ENCODE measurements at places on chromosomes 3 and 15.

- peak; percentile 13 for DNase-seq
Measured at GRCh38 chr3:42839616-42840015, 30.4 kb downstream of the ACKR2 start.

GRCh38 chr3:155219106-155219505 lies 74.4 kb downstream of the STRIT1 start:
- no peak for DNase-seq

GRCh38 chr3:39110041-39110639 lies 2.7 kb downstream of the TTC21A start:
- no peak for DNase-seq

GRCh38 chr3:70716832-70717231 lies 404.4 kb upstream of the MDFIC2 start:
- DNase-seq = no peak

GRCh38 chr3:111080413-111080812 lies 8.8 kb downstream of the NECTIN3 start:
- DNase-seq = no peak

DNA sequence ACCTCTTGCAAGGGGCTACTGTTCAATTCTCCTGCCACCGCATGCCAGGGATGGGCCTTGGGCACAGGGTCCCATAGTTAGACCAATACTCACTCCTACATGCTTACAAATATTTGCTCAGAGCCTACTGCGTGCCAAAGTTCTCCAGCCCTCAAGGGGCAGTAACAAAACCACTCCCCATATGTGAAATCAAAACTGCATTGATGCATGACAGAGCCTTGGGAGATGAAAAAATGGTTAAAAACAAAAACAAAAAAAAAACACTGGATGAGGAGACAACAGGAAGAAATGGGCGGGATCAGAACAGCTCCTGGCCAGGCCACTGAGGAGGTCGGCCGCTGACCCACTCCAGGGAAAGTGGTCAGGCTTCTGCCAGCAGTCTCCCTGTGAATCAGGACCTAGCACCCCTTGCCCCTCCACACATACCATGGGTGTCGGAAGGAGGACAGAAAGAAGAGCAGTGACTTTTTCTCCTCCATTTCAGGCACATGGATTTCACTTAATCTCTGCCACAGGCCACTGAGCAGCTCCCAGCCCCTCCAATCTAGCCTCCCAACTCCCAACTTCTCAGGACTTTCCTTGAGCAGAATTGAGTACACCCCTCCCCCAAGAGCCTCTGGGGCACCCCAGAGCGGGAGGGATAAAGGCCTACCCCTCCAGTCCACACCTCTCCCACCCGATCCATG lies 2.8 kb downstream of the PLXNB1 start:
- DNase-seq = no peak

- no peak for DNase-seq
Measured at GRCh38 chr3:23376516-23377248, 173.6 kb downstream of the UBE2E2 start.

GRCh38 chr15:29403772-29404171 lies 134.2 kb upstream of the NSMCE3 start:
- DNase-seq = no peak

- DNase-seq = peak; percentile 7
Measured at GRCh38 chr3:87350367-87351199, 74.2 kb upstream of the POU1F1 start.

DNA sequence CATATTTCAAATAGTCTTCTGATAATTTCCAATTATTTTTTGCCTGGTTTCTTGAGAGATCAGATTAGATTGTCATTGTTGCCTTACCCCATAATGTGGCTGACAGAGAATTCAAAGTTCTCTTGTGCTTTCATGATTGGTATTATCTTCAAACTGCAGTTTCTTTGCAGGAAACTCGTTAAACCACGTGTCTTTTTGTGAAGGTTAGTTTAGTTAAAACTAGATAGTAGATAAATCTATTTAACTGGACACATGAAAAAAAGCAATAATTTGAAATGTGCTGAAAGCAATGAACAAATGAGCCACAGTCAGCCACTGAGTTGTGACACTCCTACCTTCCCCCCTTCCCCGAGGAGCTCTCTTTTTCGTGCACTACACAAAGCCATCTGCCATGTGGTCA lies 327.5 kb upstream of the UMPS start:
- no peak for DNase-seq

GRCh38 chr3:7309641-7310102 lies 448.8 kb downstream of the GRM7 start:
- no peak for DNase-seq

DNA sequence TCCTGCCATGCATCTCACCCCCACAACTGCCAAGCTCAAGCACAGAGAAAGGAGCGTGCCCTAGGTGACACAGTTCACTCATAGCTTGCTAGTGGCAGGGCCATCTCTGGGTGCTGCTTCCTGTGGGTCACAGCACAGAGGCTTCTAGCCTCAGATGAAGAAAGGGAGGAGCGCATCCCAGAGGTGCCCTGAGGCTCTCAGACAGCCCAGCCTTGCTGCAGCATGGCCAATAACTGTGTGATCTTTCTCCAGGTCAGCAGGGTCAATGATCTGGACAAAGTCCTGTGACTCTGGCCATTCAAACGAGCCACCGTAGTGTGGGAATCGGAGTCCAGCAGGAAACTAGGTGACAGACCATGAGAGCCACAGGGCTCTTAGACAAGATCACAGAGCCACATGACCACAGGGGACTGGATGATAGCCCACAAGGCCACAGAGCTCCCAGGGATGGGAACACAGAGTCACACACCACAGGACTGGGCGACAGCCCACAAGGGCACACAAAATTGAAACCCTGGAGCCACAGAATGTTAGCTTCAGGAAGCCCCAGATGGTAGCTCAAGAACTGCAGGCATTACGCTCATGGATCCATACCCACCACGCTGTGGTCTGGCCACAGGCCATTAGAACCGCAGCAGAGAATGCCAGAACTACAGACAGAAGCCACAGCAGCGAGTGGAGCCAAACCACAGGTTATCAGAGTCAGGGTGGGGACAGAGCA lies 25.9 kb upstream of the GRIP2 start:
- no peak for DNase-seq

DNA sequence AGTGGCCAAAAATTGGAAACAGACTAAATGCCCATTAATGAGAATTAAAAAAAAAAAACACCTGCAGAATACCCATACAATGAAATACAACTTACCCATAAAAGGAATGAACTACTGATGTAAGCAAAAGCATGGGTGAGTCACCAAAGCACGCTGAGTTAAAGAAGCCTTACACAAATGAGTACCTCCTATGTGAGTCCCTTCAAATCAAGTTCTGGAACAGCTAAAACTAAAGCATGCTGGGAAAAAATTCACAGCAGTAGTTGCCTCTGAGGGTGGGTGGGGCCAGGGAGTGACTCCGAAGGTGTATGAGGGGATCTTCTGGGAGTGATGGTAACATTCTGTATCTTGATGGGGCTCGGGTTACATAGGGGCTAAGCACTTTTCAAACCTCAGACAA lies 11.4 kb downstream of the MYO5C start:
- DNase-seq = no peak

- no peak for DNase-seq
Measured at GRCh38 chr3:135078283-135078682, 283.2 kb downstream of the EPHB1 start.

DNA sequence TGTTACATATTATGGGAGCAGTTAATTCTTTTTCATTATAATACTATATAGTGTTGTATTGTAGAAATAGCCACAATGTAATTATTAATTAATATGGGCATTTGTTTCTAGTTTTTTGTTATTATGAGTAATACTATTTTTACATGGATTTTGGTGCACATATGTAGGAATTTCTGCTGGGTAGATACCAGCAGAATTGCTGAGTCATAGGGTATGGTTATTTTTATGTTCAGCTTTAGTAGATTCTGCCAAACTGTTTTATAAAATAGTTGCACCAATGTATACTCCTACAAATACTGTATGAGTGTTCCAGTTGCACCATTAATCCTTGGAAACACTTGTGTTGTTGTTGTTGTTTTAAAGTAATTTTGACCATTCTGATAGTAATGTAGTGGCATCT lies 91.5 kb downstream of the SH3GL3 start:
- no peak for DNase-seq

- no peak for DNase-seq
Measured at GRCh38 chr3:55951388-55951787, 464.3 kb upstream of the WNT5A start.

DNA sequence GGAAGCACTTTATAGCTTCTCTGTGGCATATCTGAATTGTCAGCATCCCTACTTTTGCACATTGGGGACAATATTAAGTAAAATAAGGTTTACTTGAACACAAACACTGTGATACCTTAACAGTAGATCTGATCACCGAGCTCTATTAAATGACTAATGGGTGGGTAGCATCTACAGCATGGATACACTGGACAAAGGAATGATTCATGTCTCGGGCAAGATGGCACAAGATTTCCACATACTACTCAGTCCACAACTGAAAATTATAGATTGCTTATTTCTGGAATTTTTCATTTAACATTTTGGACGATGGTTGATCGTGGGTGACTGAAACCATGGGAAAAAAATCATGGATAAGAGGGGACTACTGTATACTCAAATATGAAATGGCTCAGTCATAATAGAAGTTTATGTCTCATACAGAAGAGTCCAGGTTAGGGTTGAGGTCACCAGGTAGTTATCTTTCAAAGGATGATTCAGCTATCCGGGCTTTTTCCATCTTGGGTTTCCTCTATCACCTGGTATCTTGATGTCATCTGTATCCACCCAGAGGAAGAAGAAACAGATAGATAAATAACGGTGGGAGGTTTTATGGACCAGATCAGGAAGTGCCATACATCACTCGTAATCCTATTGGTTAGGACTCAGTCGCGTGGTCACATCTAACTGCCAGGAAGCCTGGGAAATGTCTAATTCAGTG lies 320.0 kb upstream of the RARB start:
- DNase-seq = no peak

DNA sequence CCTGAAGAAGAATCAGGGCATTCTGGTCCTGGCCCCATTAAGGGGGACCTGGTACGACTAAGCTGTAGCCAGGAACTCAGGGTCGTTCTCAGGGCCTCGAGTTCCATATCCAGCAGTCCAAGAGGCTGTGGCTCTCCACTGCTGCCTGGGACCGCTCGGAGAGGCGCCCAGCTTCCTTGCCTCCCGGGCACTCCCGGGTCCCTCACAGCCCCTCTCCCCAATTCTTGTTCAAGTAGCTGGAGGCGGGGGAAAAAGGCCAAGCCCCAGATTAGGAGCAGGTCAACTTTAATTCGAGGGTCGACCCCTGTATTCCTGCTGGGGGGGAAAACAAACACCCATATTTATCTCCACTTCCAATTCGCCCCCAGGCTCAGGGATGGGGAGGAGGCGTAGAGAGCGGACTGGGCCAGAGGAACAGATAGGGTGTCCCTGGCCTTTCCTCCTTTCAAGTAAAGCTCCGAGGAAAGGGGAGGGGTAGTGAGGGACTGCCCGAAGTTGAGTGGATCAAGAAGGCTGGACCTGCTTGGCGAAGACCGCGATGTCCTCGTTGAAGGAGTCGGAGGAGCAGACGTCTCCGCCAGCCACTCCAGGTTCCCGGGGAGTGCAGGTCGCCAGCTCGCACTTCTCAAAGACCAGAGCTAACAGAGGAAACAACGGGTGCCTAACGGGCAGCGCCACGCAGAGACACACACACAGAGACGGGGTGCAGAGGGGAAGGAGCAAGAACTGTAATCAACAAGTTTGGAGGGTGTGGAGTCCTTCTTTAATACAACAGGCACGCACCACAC lies 4.4 kb downstream of the MEIS2 start:
- DNase-seq = no peak

DNA sequence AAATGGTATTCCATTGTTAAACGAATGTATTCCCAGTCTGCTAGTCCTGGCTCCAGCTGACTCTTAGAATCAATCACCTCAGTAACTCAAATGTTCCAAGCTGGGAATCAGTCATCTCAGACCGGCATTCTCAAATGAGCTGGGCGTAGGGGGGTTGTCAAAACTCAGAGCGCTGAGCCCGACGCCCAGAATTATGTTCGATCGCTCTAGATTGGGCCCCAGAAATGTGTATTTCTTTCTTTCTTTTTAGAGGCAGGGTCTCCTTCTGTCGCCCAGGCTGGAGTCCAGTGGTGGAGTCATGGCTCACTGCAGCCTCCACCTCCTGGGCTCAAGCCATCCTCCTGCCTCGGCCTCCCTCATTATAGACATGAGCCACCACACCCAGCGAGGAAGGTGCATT lies 99.3 kb upstream of the IGF1R start:
- DNase-seq = no peak

DNA sequence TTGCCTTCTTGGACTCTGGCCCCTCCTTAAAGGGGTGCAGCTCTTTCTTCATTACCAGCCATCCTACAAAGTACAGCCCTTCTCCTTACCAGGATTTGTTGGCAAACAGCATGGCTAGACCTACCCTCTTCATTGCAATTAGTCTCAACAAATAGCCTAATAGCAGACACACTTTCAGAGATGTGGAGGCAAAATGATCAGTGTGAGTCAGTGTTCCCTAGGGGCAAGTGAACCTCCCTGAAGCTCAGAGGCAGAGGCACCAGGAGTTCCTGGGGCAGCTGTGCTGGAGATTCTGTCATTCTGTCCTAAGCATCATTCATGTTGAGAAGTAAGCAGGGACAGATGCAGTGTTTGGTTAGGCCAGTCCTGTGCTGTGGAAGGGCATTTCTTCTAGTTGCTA lies 14.6 kb upstream of the MECOM start:
- DNase-seq = no peak

DNA sequence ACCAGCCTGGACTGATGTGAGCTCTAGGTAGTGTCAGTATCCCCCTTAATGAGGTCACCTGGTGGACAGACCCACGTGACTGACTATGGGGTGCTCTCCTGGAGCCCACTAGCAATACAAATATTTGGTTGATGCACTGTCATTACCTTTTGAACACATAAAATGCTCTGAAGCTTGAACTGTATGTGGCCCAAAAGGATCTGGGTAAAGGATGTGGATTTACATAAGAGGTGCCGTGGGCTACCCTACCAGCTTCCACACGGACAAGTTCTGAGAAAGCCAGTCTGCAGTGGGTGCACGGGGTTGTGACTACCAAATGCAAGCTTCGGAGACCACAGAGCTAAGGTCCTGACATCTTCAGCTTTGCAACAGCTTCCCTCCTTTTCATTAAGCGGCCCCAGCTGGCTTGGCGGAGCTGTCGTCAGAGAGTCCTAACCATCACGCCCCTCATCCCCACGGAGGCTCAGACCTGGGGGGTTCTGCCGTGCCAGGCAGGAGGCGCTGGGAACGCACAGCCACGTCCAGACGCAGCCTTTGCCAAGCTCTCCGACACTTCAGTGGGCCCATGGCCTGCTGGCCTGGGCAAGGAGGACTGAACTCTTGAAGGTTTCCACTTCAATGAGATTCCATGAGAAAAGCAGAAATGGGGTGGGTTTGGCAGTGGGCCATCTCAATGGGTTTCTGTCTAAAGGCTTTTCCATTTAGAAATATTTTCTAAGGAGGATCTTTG lies 228.3 kb downstream of the ADAMTS17 start:
- DNase-seq = no peak

GRCh38 chr3:46955157-46955556 lies 21.4 kb downstream of the CCDC12 start:
- DNase-seq = no peak
